Activated naive CD8-positive, alpha-beta T cell treated with anti-CD3 and anti-CD28 coated beads for 36 hours (primary cell): ENCODE measurements at places on chromosomes 16 and 17.
A peak's percentile ranks its signal among the peaks of the same experiment; 100 is the strongest.

- no peak for DNase-seq
- H3K4me1 ChIP-seq: no peaks in the 10 kb centered on the region
- H3K27ac ChIP-seq: no peak overlapping the region
- no peaks in the 10 kb centered on the region for H3K27me3 ChIP-seq
- H3K4me3 ChIP-seq: no peak overlapping the region
Observed at GRCh38 chr17:67272312-67273047, 27.5 kb upstream of the HELZ start.

DNA sequence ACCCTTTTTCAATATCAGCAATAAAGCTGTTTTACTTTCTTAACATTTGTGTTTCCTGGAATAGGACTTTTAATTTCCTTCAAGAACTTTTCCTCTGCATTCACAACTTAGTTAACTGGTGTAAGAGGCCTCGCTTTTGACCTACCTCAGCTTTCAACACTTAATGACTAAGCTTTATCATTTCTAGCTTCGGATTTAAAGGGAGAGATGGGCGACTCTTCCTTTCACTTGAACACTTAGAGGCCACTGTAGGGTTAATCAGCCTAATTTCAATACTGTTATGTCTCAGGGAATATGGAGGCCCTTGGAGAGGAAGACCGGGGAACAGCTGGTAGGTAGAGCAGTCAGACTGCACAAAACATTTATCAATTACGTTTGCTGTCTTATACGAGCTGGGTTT is 4.7 kb downstream of the SYNRG start:
- peak overlapping the region; percentile 91 for H3K27ac ChIP-seq
- peak overlapping the region; percentile 78 for H3K4me3 ChIP-seq
- DNase-seq: no peak
- peaks cover 47% of the 10 kb centered on the region for H3K36me3 ChIP-seq

DNA sequence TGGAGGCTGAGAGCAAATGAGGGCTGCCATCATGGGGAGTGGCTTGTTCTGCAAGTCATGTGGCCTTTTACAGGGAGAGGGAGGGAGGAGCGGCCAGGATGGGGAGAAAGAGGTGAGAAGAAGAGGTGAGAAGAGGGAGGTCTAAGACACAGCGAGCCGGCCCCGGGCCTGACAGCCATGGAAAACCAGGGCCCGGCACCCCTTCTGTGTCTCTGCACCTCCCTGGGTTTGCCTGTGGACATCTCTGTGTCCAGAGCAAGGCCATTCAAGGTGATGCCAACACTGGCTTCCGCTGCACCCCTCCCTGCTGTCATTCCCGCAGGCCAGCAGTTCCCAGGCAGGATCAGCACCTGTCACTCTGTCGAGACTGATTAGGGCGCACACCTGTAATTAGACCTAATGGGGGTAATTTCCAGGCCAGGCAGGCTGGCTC is 75.6 kb downstream of the MGAT5B start:
- DNase-seq: no peak
- H3K27me3 ChIP-seq: no peaks in the 10 kb centered on the region
- no peak overlapping the region for H3K27ac ChIP-seq
- no peaks in the 10 kb centered on the region for H3K36me3 ChIP-seq

DNA sequence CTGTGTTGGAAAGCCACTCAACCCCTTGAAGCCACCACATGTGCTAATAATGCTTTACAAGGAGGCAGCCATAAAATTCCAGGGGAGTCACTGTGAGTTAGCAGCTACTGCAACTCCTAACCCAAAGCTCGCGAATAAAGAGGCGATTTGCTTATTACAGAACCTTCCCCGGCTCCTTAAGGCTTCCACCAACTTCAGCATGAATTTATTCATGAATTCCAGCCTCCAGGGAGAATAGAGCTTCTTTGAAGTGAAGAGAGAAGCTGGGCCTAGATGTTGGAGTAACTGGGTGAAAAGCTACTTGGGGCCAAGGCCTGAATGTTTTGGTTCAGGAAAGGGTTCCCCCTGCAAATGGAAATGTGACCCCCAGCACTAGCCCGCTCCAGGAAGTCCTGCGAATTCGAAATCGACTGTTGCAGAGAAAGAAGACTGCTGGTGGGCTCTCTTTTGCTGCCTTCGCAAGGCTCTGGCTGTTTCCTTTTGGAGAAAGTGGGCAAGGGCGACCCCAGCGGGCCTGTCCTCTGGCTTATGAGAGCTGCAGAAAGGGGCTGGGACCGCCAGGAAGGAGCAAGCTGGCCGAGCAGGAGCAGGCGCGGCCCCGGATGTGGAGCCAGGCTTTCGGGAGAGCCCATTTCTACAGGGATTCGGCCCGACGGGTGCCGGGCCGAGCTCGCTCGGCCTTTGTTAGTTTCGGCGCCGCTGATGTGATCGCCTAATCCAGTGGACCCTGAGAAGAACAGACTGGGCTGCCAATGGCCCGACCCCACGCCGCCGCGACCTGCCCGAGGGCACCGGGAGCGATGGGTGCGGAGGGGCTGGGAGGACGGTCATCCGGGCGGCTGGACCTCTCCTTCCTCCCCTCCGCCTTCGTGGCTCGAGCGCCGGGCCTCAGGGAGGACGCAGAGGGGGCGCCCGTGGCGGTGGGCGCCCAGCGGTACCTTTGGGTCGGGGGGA is 7.6 kb downstream of the CBX8 start:
- DNase-seq: no peak
- H3K4me1 ChIP-seq: peaks cover 6% of the 10 kb centered on the region
- no peaks in the 10 kb centered on the region for H3K36me3 ChIP-seq
- no peak overlapping the region for H3K27ac ChIP-seq

DNA sequence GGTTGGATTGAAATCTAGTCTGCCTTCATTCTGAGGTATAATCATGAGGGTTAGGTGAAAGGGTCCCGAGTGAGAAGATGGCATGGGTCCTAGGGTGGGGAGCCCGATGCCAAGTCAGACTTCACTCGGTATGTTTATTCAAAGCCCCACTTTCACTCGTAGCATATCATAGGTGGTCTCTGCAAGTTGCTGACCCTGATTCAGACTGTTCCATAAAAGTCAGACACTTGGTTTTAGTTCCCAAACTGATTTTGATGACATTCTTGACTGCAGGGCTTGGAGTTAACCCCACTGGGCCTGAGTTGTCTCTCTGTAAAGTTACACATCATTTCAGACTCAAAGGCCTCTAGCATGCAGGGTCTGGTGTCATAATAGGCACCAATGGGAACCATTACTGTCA is 17.8 kb downstream of the HAPSTR1 start:
- peaks cover 77% of the 10 kb centered on the region for H3K36me3 ChIP-seq
- peak overlapping the region; percentile 50 for H3K27ac ChIP-seq
- peaks cover 85% of the 10 kb centered on the region for H3K4me1 ChIP-seq
- no peak overlapping the region for H3K4me3 ChIP-seq

DNA sequence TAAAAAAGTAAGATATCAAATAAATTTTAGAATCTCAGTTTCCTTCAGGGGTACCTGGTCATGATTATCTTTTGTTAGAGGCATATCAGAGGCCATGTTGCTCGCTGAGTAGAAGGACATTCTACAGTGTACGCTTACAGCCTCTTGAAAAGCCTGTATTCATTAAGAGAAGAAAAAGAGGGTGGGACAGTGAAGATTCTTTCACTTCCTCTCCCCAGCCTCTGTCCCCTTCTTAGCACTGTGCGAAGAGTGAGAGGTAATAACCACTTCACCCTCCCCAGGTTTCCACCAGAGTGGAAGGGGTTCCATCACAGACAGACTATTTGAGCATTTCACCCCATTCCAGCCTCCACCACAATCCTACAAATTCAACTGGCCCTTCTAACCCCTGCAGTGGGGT is 4.8 kb upstream of the LPO start:
- H3K36me3 ChIP-seq: no peaks in the 10 kb centered on the region
- H3K4me3 ChIP-seq: no peak overlapping the region
- no peak for DNase-seq
- H3K27ac ChIP-seq: no peak overlapping the region
- H3K4me1 ChIP-seq: peaks cover 7% of the 10 kb centered on the region
- H3K27me3 ChIP-seq: peaks cover 44% of the 10 kb centered on the region

DNA sequence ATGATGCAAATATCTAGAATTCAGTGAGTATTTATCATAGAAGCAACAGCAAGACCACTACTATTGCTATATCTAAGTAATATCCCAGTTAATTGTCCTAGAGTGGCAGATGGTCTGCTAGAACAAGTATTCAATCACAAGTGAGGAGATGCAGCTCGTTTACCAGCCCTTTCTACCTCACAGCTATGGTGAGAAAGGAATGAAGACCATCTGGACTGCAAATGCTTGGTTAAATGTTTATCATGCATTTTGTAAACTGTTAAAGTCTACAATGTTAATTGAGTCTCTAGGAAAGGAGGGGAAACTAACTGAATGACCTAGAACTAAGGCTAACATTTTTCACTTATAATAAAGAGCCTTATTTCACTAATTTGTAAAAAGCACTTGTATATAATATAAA is 52.5 kb downstream of the CNOT1 start:
- no peak overlapping the region for H3K4me3 ChIP-seq
- H3K4me1 ChIP-seq: no peaks in the 10 kb centered on the region
- no peaks in the 10 kb centered on the region for H3K27me3 ChIP-seq
- H3K27ac ChIP-seq: no peak overlapping the region

GRCh38 chr16:71172481-71173207 is 57.9 kb downstream of the HYDIN start:
- H3K4me1 ChIP-seq: no peaks in the 10 kb centered on the region
- H3K36me3 ChIP-seq: no peaks in the 10 kb centered on the region
- peaks cover 21% of the 10 kb centered on the region for H3K27me3 ChIP-seq
- H3K27ac ChIP-seq: no peak overlapping the region

- H3K36me3 ChIP-seq: peaks cover 1% of the 10 kb centered on the region
- H3K27ac ChIP-seq: no peak overlapping the region
- no peaks in the 10 kb centered on the region for H3K4me1 ChIP-seq
- H3K4me3 ChIP-seq: no peak overlapping the region
- no peaks in the 10 kb centered on the region for H3K27me3 ChIP-seq
Observed at GRCh38 chr16:12341423-12341822, 364.9 kb downstream of the SNX29 start.
